ENCODE measurements at places on chromosomes 12 and 14.

DNA sequence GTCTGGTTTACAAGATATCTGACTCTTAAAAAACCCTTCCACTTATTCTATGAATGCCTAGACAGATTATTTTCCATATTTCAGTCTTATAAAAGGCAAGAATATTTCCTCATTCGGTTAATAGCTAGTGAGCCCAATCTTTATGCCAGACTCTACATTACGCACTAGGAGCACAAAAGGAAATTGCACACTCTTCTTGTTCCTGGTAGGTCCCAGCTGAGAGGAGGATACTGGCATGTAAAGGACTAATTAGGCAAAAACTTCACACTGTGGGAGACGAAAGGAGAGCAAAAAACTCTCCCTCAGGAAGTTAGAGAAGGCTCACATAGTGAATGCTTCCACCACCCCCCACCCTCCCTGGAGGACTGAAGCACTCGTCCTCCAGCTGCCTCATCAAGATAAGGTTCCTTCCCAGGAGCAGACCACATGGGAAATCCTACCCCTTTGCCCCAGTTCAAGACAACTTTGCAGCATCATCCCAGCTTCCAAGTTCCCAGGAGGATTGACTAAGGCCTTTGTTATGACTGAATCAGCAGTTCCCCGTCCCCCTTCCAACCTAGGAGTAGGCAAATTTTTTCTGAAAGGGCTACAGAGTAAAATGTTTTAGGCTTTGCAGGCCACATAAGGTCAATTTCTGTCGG lies 14.5 kb downstream of the CAPZA3 start:
- DNase-seq: no peak

DNA sequence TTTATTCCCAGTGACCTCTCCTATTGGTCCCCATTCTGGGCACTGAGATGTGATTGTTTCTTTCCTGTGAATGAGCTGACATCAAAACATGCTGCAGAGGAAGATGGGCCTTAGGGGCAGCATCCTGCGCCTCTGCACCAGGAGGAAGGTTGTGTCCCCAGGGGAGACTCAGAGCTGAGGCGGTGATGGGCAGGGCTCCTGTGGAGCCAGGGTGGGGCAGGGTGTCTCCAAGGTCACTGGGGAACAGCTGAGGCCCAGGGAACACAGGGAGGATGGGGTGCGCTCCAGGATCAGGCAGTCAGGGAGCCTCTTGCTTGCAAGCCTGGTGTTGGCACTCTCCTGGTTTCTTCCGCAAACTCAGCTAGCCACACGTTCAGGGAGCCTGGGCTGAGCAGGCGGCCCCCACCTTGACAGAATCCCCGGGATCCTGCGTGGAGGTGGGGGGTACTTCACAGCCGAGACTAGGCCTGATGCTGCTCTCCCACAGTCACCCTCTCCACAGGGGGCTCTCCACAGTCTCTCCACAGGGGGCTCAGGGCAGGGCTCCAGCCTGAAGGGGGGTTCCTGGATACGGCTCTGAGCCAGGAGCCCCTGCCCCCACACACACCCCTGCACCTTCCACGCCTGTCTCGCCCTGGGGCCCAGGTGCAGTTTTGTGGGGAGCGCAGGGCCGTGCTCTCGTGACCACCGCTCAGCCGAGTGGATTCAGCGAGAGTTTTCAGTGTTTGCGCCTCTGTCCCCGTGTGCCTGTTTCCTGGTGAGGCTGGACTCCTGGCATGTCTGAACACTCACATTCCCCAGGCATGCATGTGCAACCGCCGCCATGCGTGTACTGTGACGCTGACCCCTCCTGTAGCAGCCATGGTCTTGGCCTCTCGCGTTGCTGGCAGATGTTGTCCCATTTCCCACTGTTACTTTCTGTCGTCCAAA lies 264.7 kb downstream of the SEC23A start:
- no peak for DNase-seq

DNA sequence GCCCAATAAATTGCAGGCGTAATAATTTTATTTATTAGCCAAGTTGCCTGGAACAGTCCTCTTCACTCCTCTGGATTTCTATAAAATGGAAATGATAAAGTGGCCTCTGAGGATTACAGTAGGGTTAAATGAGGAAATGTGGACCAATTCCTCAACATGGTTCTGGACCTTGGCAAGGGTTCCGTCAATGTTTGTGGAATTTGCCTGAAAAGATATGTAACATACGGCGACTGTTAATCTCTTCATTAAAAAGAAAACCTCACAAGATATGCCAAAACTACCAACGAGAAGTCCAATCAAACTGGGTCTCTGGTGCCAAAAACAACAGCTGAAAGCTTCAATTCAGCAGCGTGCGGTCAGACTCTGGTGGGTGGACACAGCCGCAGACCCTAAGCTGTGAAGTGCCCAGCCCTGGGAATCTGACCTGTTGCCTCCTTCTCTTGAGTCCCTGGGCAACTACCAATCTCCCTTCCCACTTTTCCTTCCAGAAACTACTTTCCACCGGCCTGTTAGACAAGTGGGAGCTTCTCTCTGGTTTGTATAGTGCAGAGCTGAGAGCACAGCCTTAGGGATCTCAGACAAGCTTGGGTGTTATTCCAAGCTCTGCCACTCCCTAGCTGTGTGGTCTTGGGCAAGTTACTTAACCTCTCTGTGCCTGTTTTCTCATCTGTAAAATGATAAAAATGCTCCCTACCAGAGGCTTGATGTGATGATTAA lies 190.5 kb upstream of the GSC start:
- DNase-seq: no peak

DNA sequence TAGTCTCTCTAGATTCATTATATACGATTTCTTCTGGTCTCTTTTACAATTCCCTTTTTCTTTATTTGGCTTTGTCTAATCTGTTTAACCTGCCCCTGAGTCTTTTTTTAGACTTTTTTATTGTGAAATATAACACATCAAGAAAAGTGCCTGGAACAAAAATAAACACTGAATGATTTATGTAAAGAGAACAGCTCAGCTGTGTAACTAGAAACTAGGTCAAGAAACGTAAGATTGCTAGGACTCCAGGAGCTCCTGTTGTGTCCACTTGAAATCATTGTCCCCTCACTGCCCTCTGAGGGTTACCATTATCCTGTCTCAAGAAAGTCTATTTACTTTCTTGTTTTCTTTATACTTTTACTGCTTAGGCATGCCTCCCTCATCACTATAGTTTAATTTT lies 23.1 kb downstream of the EXD2 start:
- no peak for DNase-seq

- no peak for DNase-seq
Measured at GRCh38 chr12:127233016-127233415, 1034.0 kb upstream of the TMEM132C start.

DNA sequence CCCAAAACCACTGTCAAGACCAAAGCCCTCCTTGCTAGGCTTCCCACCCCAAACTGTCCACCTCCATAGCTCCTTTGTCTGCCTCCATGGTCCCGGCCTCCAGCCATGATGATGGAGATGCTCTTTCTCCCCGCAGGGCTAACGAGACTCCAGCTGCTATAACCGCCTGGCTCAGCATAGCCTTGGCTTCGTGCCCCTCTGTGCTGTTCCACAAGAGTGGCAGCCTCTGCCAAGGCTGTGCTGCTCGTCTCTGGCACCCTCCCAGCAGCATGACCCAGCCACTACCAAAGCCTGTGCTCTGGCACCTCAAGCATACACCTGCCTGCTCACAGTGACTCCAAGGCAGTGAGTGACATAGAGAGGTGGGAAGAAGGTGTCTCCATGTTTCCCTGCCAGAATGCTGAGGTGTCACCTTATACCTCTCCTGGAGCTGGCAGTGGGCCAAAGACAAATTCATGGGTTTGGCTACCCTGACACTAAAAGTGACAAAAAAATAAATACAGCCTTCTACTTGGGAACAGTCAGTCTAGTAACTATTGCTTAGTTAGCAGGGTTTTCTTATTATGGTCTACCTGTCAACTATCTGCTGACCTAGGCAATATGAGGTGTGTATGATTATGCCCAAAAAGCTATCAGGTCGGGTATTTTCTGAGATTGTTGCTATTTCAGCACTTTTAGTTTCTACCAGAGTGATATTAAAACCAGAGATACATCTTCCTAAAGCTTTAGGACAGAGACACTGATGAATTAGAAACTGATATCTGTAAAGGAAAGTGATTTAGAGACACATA lies 16.1 kb upstream of the KRT73 start:
- DNase-seq: no peak

GRCh38 chr12:123075087-123075645 lies 75.7 kb downstream of the PITPNM2 start:
- peak; percentile 35 for DNase-seq

GRCh38 chr12:9750276-9751203 lies 10.2 kb downstream of the CD69 start:
- peak; percentile 72 for DNase-seq

- DNase-seq: no peak
Measured at GRCh38 chr14:50920482-50921230, 23.6 kb downstream of the PYGL start.
